ENCODE measurements at places on chromosomes 6 and 20.

DNA sequence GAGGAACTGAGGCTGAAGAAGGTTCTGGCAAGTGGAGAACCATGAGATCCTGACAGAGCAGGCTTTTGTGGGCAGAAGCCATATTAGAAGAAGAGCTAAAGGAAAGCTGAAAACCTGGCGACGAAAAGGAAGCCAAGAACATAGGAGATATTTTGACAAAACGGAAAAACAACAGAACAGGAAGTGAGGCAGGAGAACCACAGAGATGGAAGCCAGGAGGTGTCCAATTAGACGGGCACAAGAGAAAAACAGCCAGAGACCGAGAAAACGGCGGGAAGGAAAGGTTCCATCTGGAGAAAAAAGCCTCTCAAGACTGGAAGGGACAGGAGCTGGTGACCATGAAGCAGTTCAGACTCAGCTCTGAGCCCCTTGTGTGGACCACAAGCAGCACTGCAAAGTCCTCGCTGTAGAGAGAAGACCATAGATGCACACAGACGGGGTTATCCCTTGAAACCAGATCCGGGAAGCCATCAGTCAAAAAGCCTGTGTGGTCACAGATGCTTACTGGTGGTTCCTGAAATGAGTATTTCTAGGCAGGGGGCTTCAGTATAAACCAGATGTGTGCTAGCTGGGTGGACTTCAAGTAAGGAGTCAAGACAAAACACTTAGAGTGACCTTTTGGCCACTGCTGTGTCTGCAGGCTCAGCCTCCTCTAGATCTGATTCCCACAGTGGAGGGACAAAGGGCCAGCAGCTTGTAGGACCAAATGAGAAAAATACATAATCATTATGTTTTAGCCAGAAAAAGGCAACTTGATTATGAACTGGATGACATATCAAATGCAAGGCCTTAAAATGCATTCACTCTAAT lies 30.7 kb downstream of the SSR1 start:
- no peak for DNase-seq

- no peak for DNase-seq
These were observed 1.9 kb downstream of the NCOA7 start for GRCh38 chr6:125792680-125793079.

GRCh38 chr6:130675072-130675471 lies 152.1 kb upstream of the SMLR1 start:
- no peak for DNase-seq

GRCh38 chr6:3001773-3002293 lies 2.1 kb downstream of the NQO2 start:
- DNase-seq = no peak

- DNase-seq = no peak
These were observed 215.3 kb downstream of the EYA4 start for GRCh38 chr6:133456439-133456838.
